Colonic mucosa (tissue), 4 donors: ENCODE measurements at places on chromosomes 3 and 15. TPM values are rescaled to one million over a fixed set of nuclear protein-coding genes. Genes with fewer than 3 reads are reported as not detected.

DNA sequence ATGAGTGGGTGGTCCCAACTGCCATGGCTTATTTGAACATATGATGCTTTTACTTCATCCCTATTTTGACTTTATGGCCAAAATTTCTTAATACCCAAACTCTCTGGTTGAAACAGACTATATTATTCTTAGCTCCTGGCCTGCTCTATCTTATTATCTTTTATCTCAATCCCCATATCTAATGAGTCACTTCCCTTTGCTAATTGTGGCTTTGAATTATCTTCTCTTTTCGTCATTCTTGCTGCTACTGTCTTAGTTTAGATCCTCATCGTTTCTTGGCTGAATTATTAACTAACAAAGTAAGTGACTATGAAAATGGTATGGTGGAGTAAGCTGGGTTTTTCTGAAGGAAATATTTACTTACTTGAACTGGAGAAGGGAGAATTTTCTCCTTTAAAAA is 28.2 kb upstream of the DNAJC19 start:
- no peak for DNase-seq

FSTL1 gene
- total RNA-seq: 81.8 TPM

- DNase-seq: no peak
Observed at GRCh38 chr3:113070681-113071113, 79.9 kb downstream of the GTPBP8 start.

STX19 gene
- 9.0 TPM for total RNA-seq

DNA sequence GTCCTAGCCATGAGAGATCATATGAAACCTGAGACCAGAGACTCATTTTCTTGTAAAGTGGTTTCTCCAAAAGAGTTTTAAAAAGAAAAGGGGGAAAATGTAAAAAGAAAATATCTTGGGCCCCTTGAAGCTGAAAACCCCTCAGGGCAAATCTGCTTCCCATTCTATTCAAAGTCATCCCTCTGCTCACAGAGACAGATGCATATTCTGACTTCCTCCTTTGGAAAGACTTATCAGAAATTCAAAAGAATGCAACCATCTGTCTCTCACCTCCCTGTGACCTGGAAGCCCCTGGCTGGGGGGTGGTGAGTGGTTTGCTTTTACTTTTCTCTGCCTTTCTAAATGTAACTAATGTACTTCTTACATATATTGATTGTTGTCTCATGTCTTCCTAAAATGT is 1154.8 kb downstream of the NSUN3 start:
- no peak for DNase-seq

DNA sequence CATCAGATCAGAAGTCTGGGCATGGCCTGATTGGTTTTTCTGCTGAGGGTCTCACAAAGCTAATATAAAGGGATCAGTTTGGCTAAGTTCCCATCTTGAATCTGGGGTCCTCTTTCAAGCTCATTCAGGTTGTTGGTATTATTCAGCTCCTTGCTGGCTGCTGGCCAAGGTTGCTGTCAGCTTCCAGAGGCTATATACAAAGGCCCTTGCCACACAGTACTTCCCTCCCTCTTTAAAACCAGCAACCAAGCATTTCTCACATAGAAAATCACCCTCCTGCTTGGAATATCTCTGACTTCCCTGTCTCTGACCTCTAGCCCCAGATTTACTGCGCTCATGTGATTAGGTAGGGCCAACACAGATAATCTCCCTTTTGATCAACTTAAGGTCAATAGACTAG is 442.9 kb downstream of the ERC2 start:
- no peak for DNase-seq

DNA sequence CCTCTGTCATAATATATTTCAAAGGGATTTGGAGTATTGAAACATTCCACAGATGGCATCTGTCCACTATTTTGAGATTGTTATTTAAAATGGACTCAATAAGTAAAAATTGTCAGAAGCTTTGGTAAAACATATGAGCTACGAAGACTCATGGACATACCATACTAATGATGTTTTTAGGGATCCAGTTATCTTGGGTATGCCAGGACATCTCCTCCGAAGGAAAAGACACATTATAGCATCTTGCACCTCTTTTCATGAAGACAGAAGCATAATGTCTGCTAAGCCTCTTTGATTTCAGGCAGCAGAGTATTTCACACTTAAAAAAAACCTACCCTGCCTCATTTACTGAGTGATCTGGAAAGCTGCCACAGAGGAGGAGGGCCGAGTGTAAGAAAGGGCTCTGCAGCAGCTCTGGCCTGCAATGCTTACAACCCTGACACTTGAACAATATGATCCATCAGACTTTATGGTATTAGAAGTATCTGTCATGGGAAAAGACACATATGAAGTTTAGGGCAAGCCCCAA is 284.8 kb downstream of the TUSC7 start:
- DNase-seq: no peak

CHST2 gene
- total RNA-seq: 1.8 TPM

DNA sequence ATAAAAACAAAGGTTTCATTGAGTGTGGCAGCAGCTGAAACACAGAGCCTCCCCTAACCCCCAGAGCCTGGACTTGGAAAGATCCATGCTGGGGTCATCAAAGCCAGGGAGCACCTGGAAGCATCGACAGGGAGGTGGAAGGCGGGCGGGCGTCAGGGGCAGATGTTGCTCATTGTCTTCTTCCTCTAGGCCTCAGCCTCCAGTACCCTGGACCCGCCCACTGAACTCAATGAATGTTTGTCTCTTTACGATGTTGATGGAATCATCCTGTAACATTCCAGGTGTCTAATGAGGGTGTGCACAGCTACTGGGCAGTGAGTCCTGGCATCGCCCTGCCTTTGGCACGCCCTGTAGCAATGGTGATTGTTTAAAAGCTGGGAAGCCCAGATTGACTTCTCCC is 9.8 kb downstream of the GP5 start:
- DNase-seq: no peak

ULK4 gene
- 8.3 TPM for total RNA-seq

DNA sequence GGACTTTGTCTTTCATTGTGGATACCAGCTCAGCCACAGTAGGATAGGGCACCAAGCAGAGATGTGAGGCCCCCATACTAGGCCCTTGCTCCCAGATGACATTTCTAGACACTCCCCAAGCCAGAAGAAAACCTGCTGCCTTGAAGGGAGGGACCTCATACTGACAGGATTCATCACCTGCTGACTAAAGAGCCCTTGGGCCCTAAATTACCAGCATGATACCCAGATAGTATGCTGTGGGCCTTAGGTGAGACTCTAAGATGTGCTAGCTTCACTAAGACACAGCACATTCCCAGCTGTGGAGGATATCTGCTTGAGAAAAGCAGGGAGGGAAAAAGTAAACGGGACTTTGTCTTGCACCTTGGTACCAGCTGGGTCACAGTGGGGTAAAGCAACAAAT is 324.0 kb downstream of the TBL1XR1 start:
- no peak for DNase-seq

COL8A1 gene
- total RNA-seq: 0.42 TPM

GRCh38 chr15:62698646-62699045 is 343.9 kb upstream of the TPM1 start:
- no peak for DNase-seq

PLA2G4F gene
- 27.7 TPM for total RNA-seq

GRCh38 chr15:52551762-52552161 is 17.1 kb downstream of the ARPP19 start:
- no peak for DNase-seq

MAPKAPK3 gene
- total RNA-seq: 27.3 TPM

RHOV gene
- 14.9 TPM for total RNA-seq

GRCh38 chr3:109899925-109900324 is 562.6 kb upstream of the DPPA4 start:
- DNase-seq: no peak

SPTBN5 gene
- total RNA-seq: 2.3 TPM

NCKIPSD gene
- total RNA-seq: 24.3 TPM

GRCh38 chr15:35305031-35305550 is 220.0 kb upstream of the NANOGP8 start:
- no peak for DNase-seq

DNA sequence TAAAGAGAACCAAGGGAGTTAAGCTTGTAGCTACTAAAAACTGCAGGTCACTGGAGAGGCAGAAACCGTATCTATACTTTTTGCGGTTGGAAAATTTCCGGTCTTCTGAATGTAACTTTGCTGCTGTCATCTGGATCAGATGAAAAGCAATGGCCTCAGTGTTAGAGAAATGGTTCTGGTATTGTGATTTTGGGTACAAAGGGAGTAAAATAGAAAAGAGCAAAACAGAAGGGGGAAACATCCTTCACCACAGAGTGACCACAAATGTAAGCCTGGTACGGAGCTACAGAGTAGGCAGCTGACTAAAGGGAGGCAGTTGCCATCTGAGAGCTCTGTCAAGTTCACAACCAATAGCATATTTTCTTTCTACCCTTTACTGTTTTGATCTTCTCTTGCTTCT is 5.6 kb downstream of the CD96 start:
- no peak for DNase-seq

- DNase-seq: no peak
Observed at GRCh38 chr3:193317682-193318300, 60.8 kb downstream of the ATP13A5 start.

ADCY5 gene
- total RNA-seq: 5.6 TPM

DNA sequence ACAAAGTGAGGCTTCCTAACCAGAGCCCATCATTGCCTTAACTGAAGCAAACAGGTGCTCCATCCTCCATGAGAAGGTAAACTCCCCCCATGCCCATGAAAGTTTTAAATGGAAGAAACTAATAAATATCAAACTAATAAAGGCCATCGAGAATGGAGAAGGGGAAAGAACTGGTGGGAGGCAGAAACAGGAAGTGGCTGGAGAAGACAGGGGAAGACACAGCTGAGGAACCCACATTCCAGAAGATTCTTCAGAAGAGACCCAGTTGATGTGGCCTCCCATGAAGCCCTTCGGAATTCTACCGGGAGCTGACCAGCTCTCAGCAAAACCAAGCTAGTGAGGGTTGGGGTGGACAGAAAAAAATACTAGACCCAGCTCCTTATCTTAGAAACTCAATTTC is 41.6 kb downstream of the SH3BP5 start:
- DNase-seq: no peak

- DNase-seq: peak; percentile 67
Observed at GRCh38 chr3:62873761-62874710, 1.2 kb downstream of the CADPS start.

GRCh38 chr3:11482021-11482420 is 161.7 kb downstream of the VGLL4 start:
- DNase-seq: peak; percentile 44

DNA sequence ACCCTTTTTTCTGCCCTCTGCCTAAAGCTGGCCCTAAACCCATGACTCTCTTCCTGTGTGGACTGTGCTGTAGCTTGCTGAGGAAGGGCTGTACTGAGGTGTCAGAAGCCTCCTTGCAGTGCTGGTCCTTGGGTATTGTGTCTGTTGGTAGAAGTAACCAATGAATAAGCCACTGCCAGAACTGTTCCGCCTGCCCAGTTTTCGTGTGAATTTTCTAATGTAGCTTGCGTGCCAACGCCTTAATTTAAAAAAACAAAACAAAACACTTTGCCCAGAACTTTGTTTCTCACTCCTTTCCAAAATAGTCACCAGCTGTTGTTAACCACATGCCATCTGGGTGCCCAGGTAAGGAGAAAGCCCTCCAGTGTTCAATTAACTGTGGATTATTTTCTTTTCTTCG is 101.9 kb downstream of the KLHL25 start:
- DNase-seq: no peak

GRCh38 chr3:43372007-43372740 is 85.8 kb downstream of the SNRK start:
- no peak for DNase-seq

- DNase-seq: no peak
Observed at GRCh38 chr3:111885578-111885977, 26.5 kb downstream of the PHLDB2 start.
